ENCODE measurements at places on chromosomes 2 and 18. TPM values are rescaled to one million over a fixed set of nuclear protein-coding genes. Genes with fewer than 3 reads are reported as not detected.

The DNAJB2 gene
- 75.5 TPM for polyA plus RNA-seq

GRCh38 chr2:44572196-44572900, 210.6 kb downstream of the CAMKMT start:
- H3K4me3 ChIP-seq: no peak overlapping the region
- H3K4me1 ChIP-seq: peaks cover 31% of the 10 kb centered on the region
- DNase-seq: no peak
- H3K36me3 ChIP-seq: no peaks in the 10 kb centered on the region

- no peak for DNase-seq
- H3K36me3 ChIP-seq: no peaks in the 10 kb centered on the region
- no peaks in the 10 kb centered on the region for H3K4me1 ChIP-seq
- H3K4me3 ChIP-seq: no peak overlapping the region
- H3K27me3 ChIP-seq: no peaks in the 10 kb centered on the region
- no peak overlapping the region for H3K27ac ChIP-seq
Measured at GRCh38 chr2:120140866-120141265, 82.3 kb downstream of the TMEM185B start.

The SLC5A7 gene
- polyA plus RNA-seq: not detected

GRCh38 chr2:12436935-12437561, 279.7 kb upstream of the TRIB2 start:
- H3K27ac ChIP-seq: no peak overlapping the region
- H3K27me3 ChIP-seq: no peaks in the 10 kb centered on the region
- DNase-seq: no peak
- H3K4me1 ChIP-seq: no peaks in the 10 kb centered on the region
- H3K4me3 ChIP-seq: no peak overlapping the region

The ST6GAL2 gene
- polyA plus RNA-seq: 0.08 TPM

DNA sequence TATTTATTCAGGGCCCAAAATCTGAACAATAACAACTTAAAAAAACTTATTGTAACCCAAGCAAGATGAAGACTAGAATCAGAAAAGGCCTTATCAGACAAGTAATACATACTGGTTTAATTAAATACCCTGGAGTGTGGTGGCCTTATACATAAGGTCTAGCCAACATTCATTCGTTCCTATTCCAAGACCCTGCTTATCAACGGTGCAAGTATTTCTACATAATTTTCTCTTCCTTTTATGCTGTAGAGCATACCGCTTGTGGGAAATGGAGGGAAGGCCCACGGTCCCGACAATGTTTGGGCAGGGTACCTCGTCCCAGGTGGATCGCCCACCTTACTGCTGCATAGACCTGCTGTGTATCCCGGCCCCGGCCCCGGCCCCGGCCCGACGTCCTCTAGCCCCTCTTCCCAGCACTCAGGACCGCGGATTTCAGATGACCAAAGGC, 708 bp downstream of the ZNF24 start:
- peak overlapping the region; percentile 92 for H3K27ac ChIP-seq
- H3K36me3 ChIP-seq: peaks cover 12% of the 10 kb centered on the region
- no peak for DNase-seq
- no peaks in the 10 kb centered on the region for H3K27me3 ChIP-seq
- peak overlapping the region; percentile 91 for H3K4me3 ChIP-seq

GRCh38 chr2:219538504-219538951, 5.1 kb downstream of the CHPF start:
- no peak for DNase-seq
- no peak overlapping the region for H3K27ac ChIP-seq
- no peaks in the 10 kb centered on the region for H3K27me3 ChIP-seq
- H3K36me3 ChIP-seq: peaks cover 20% of the 10 kb centered on the region

The SPATA3 gene
- not detected for polyA plus RNA-seq

- DNase-seq: no peak
- H3K4me3 ChIP-seq: no peak overlapping the region
- H3K27ac ChIP-seq: no peak overlapping the region
- H3K4me1 ChIP-seq: no peaks in the 10 kb centered on the region
Measured at GRCh38 chr18:60649842-60650536, 277.4 kb upstream of the MC4R start.

DNA sequence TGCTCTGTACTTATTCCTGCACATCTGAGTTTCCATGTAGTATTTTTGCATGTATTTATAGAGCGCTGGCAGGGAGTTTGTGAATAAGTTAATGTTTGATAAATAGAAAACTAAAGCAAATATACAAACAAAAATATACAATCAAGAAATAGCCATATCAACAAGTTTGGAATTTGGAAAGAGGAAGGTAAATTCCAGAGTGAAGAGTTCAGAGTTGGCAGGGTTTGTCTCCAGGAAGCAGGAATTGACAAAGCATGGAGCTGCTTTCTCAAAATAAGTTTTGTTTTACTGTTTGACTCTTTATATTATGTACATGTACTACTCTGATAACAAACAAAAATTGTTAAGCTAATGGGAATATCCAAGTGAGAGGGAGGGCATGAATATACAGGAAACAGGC, 80.3 kb downstream of the SPOPL start:
- no peak overlapping the region for H3K27ac ChIP-seq
- no peak overlapping the region for H3K4me3 ChIP-seq
- no peaks in the 10 kb centered on the region for H3K4me1 ChIP-seq

GRCh38 chr2:149037851-149038250, 648 bp upstream of the LYPD6B start:
- no peak for DNase-seq
- peak overlapping the region; percentile 76 for H3K4me3 ChIP-seq
- H3K4me1 ChIP-seq: peaks cover 3% of the 10 kb centered on the region
- H3K27ac ChIP-seq: peak overlapping the region; percentile 55

DNA sequence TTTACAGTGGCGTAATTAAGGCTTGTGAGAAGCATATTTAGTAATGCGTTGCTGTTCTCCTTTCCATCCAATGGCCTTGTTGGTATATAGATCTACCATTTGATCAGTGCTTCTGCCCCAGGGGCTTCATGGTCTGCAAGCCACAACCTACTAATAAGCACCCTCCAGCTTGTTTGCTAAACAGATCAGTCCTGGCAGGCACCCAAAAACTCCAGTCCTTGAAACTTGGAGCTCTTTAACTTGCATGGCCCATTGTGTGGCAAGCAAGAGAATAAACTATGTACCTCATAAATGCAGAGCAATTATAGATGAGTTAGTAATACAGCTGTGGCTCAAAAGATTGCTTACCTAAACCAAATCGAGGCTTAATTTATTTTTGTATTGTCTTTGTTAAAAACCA, 158.5 kb downstream of the FTCDNL1 start:
- no peak for DNase-seq
- no peaks in the 10 kb centered on the region for H3K4me1 ChIP-seq
- H3K27ac ChIP-seq: no peak overlapping the region
- no peaks in the 10 kb centered on the region for H3K36me3 ChIP-seq
- no peaks in the 10 kb centered on the region for H3K27me3 ChIP-seq

DNA sequence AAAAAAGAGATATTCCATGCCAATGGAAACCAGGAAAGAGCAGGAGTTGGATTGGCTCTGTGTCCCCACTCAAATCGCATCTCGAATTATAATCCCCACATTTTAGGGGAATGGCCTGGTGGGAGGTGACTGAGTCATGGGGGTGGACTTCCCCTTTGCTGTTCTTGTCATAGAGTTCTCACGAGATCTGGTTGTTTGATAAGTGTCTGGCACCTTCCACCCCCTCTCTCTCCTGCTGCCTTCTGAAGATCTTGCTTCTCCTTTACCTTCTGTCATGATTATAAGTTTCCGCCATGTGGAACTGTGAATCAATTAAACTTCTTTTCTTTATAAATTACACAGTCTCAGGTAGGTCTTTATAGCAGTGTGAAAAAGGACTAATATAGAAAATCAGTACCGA, 355.6 kb downstream of the NBAS start:
- H3K27ac ChIP-seq: no peak overlapping the region
- H3K27me3 ChIP-seq: no peaks in the 10 kb centered on the region
- H3K36me3 ChIP-seq: no peaks in the 10 kb centered on the region
- H3K4me1 ChIP-seq: no peaks in the 10 kb centered on the region

DNA sequence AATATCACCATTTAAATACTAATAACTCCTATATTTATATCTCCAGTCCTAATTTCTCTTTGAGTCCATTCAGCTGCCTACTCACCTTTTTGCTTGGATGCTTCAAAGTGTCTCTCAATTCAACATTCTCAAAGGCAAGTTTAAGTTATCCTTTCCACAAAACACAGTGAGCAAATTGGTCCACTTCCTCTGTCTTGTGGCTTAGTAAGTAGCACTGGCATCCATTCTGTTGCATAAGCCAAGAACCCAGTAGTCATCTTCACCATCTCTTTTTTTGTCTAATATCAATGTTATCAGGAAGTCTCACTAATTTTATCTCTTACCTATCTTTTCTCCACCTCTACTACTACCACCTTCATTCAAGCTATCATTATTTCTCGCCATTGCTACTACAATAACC, 27.4 kb upstream of the IL1RL1 start:
- no peak overlapping the region for H3K27ac ChIP-seq
- H3K27me3 ChIP-seq: no peaks in the 10 kb centered on the region
- no peak for DNase-seq
- H3K4me3 ChIP-seq: no peak overlapping the region
- peaks cover 4% of the 10 kb centered on the region for H3K4me1 ChIP-seq
- no peaks in the 10 kb centered on the region for H3K36me3 ChIP-seq

The SLC9A4 gene
- polyA plus RNA-seq: not detected

- H3K27me3 ChIP-seq: no peaks in the 10 kb centered on the region
- H3K4me1 ChIP-seq: no peaks in the 10 kb centered on the region
- H3K27ac ChIP-seq: no peak overlapping the region
- no peaks in the 10 kb centered on the region for H3K36me3 ChIP-seq
- no peak for DNase-seq
Measured at GRCh38 chr2:167487728-167488127, 599.4 kb downstream of the XIRP2 start.

DNA sequence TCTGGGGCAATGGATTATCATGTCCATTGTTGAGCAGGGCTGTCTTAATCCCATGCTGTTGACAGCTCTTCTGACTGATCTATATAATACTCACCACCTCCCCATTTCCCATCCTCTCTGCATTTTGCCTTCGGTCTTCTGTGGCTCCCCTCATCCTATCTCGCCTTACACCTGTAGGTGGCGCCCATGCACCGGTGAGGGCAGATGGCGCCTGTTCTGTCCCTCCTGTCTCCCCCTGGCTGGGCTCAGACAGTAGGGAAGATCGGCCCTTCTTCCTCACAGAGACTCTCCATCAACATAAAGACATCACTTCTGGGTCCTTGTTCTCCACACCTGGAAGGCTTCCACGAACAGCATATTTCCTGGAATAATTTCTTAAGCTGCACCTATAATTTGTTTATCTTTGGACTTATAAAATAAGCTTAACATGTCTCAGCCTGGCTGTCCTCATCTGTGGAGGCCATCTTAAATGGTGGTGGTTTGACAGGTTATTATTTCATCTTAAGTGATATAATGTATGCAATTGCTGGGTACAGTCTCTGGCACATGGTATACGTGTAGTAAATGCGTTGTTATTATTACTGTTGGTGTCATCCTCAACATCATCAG, 10.9 kb upstream of the CDH20 start:
- no peaks in the 10 kb centered on the region for H3K27me3 ChIP-seq
- H3K27ac ChIP-seq: no peak overlapping the region
- H3K4me1 ChIP-seq: no peaks in the 10 kb centered on the region
- no peaks in the 10 kb centered on the region for H3K36me3 ChIP-seq
- no peak overlapping the region for H3K4me3 ChIP-seq

DNA sequence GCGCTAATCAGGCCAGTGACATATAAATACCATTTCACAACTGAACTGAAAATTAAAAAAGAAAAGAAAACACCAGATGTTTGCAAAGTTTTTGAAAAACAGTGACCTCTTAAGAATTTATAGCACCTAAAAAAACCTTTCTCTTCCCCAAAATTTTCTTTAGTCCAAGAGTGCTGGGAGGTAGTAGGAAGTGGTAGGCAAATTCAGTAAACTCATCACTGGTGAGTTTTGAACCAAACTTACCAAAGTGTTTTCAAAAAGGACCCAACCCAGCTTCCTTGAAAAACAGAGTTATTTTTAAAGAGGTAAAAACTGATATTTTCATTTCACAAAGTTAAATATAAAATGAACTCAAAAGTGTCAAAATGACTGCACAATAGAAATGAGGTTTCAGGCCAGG, 90.4 kb downstream of the TMEM247 start:
- H3K27me3 ChIP-seq: no peaks in the 10 kb centered on the region
- H3K4me3 ChIP-seq: no peak overlapping the region
- no peak overlapping the region for H3K27ac ChIP-seq

The KRTCAP3 gene
- polyA plus RNA-seq: 14.7 TPM

- no peak overlapping the region for H3K4me3 ChIP-seq
- peaks cover 21% of the 10 kb centered on the region for H3K4me1 ChIP-seq
- no peaks in the 10 kb centered on the region for H3K27me3 ChIP-seq
- H3K36me3 ChIP-seq: no peaks in the 10 kb centered on the region
- DNase-seq: no peak
- no peak overlapping the region for H3K27ac ChIP-seq
Measured at GRCh38 chr2:232586943-232587505, 36.5 kb downstream of the EIF4E2 start.

DNA sequence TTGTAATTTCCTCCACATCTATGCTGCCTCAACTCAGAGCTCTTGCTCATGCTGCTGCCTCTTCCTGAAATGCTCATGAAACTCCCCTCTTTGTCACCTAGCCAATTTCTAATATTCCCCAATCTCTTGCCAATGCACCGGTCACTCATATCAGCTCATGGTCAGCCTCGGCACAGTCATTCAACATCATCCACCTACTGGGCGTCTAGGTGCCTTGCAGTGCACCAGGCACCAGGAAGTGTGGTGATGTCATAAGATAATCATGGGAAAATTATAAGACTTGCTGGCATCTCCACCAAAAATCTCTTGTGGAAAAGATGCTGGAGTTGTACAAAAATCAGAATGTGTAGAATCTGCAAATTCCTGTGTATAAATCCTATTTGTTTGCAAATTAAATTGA, 52.6 kb upstream of the RAB27B start:
- peaks cover 25% of the 10 kb centered on the region for H3K4me1 ChIP-seq
- no peaks in the 10 kb centered on the region for H3K36me3 ChIP-seq
- peak overlapping the region; percentile 98 for H3K27ac ChIP-seq
- DNase-seq: no peak
- H3K4me3 ChIP-seq: no peak overlapping the region
- no peaks in the 10 kb centered on the region for H3K27me3 ChIP-seq

The SPC25 gene
- 7.1 TPM for polyA plus RNA-seq

The MZT2B gene
- polyA plus RNA-seq: 229 TPM

- no peak for DNase-seq
- peaks cover 3% of the 10 kb centered on the region for H3K27me3 ChIP-seq
- H3K4me3 ChIP-seq: no peak overlapping the region
- no peaks in the 10 kb centered on the region for H3K36me3 ChIP-seq
- H3K4me1 ChIP-seq: peaks cover 10% of the 10 kb centered on the region
Measured at GRCh38 chr18:46413684-46414083, 243.3 kb downstream of the LOXHD1 start.

DNA sequence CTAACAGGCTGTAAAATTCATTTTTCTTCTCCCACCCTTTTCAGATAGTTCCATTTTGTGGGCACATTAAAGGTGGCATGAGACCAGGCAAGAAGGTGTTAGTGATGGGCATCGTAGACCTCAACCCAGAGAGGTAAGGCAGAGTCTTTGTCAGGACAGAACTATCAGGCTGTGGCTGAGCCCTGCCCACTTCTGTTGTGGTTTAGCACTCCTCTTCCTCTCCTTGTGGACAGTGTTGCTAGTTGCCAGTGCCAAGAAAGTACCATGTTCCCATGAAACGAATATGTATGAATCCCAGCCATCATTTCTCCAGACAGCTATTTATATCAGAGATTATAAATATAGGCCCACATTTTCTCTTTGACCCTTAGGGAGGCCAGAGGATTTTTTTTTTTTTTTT, 1.6 kb downstream of the LGALSL start:
- peaks cover 24% of the 10 kb centered on the region for H3K36me3 ChIP-seq
- H3K27ac ChIP-seq: peak overlapping the region; percentile 95
- peak overlapping the region; percentile 59 for H3K4me3 ChIP-seq
- H3K4me1 ChIP-seq: peaks cover 21% of the 10 kb centered on the region
- DNase-seq: no peak
- H3K27me3 ChIP-seq: no peaks in the 10 kb centered on the region
